ENCODE measurements at places on chromosomes 3 and 15.

- no peak for DNase-seq
These were observed 2.1 kb downstream of the CD47 start for GRCh38 chr3:108088697-108089096.

- DNase-seq: no peak
These were observed 70.7 kb upstream of the DPH6 start for GRCh38 chr15:35616498-35617271.

DNA sequence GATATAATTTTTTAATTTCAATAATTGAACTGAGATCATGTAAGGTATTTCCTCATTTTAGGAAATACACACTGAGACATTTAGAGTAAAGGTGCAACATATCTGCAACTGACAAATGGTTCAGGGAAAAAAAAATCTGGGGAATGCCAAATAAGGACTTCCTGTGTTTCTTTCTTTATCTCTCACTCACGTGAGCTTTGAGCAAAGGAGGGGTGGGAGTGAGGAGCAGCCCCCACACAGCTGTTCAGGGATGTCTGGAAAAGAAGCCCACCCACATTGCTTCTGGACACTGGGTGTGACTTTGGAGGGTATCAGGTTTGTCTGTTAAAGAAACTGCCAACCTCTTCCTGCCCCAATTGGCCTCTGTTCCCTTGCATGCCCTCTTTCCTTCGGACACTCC is 5.6 kb upstream of the TP63 start:
- DNase-seq: no peak

- no peak for DNase-seq
These were observed 213.0 kb downstream of the RORA start for GRCh38 chr15:61016087-61016486.

DNA sequence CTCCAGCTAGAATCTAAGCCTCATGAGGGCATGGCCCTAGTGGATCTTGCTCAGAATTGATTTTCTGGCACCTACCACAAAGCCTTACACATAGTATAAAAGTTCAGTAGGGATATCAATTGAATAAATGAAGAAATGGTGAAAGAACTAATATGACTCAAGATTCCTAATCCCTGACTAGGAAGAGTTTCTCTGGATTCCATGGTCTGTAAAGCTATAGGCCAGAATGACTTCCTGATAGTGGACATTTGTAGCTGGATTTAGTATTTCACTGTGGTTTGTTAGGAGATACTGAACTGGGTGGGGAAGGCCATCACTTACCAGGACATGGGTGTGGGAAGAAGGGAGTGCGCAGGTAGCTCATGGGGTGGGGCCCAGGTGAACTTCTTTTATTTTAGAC is 168.9 kb downstream of the RAP2B start:
- DNase-seq: no peak

GRCh38 chr3:17765819-17766472 is 23.5 kb upstream of the TBC1D5 start:
- no peak for DNase-seq

DNA sequence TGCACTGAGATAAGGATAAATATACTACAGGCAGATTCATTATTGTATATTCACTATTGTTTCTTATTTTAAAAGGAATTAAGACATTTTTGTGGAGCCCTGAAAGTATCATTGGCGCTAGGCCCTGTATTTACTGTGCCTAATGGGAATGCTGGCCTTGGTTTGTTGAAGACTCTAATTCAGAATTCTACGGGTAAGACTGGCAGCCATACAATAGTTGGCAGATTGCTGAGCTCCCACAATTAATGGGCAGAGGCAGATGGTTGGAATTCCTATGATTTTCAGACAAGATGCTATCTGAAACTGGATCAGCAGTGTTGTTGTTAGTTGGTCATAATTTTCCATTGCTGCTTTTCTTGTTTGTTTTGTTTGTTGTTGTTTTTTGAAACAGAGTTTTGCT is 14.7 kb downstream of the PGBD4 start:
- DNase-seq: no peak

GRCh38 chr3:65703026-65703425 is 335.7 kb downstream of the MAGI1 start:
- DNase-seq: no peak

DNA sequence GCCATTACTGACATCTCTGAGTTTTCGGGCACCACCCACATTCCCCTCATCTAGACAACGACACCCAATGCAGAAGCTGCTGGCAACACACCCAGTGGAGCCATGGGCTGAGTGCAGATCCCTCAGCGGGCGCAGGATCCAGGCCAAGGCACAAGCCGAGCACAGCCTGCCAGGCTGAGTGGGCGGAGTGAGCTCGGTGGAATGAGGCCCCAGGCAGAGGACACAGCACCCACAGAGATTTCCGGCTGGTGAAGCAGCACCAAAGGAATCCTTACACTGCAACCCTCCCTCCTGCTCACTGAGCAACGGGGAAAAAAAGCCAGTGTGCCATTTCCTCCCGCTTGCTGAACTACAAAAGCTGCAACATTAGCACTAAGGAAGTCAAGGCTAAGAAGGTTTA is 34.3 kb downstream of the ZMAT3 start:
- DNase-seq: no peak

DNA sequence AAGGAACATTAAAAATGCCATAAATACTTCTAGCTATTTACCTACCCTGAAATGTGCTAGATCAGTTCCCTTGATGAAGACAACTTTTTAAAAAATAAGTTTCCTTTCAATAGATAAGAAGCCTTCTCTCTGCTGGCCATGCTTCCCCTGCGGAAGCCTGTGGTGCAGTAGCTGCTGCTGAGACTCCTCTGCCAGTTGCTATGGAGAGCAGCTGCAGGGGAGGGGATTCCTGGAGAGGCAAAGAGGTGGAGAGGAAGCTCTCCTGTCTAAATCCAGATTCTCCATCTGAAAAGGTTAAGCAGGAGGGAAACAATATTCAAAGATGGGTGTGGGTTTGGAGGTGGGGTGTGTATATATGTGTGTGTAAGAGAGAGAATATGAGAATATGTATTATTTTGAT is 69.8 kb upstream of the BFSP2 start:
- DNase-seq: no peak

DNA sequence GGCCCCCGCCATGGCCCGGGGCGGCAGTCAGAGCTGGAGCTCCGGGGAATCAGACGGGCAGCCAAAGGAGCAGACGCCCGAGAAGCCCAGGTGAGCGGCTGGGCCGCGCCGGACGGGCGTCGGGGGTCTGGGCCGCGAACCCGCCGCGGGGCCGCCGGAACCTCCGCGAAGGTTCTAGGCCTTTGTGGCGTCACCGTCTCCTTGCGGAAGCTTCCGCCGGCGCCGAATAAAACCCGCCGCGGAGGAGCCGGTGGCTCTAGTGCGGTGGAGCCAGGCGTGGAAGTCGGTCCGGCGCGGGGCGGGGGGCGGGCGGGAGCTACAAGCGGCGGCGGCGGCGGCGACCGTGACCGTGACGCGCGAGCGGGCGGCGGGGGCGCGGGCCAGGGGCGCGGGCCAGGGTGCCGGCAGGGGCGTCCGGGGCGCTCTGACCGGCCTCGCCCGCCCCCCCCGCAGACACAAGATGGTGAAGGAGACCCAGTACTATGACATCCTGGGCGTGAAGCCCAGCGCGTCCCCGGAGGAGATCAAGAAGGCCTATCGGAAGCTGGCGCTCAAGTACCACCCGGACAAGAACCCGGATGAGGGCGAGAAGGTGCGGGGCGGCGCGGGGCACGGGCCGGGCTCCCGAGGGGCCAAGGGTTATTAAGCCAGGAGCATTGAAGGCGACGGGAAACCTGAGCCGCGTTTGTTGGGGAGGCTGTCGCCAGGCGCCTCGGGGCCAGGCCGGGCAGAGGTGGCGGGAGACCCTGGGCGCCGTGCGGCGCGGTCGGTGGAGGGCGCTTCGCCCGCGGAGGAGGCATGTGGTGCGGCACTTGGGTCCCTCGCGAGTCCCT is at the start of gene DNAJA4:
TSS of gene DNAJA4 (plus strand) at position 259 of the 833 bp plus-strand sequence. CDS start at position 461, 202 bp downstream.
- DNase-seq: peak; percentile 81

- peak; percentile 68 for DNase-seq
These were observed 1.6 kb downstream of the LINGO1 start for GRCh38 chr15:77630956-77631744.

GRCh38 chr3:168511428-168512014 is 415.8 kb upstream of the GOLIM4 start:
- no peak for DNase-seq

- DNase-seq: no peak
These were observed 209.9 kb downstream of the OCA2 start for GRCh38 chr15:27889258-27889657.

DNA sequence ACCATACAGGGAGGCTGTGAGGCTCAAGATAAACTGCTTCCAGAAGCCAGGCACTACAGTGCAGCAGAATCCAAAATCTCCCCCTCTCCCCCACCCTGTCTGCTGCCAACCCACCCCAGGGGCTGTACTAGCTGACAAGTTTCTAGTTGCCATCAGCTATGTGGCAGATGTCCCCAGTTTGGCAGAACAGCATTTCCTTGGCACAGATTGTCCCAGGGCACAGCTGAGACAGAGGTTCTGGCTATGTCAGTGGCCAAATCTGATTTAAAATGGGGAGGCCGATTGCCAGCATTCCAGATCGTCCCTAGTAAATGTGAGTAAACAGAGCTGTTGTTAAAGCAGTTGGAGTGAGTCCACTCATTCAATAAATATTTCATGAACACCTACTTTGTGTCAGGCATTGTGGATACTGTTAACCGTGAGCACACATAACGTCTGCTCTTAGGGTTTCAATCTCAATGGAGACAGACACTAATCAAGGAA is 28.0 kb upstream of the CCDC174 start:
- DNase-seq: no peak

DNA sequence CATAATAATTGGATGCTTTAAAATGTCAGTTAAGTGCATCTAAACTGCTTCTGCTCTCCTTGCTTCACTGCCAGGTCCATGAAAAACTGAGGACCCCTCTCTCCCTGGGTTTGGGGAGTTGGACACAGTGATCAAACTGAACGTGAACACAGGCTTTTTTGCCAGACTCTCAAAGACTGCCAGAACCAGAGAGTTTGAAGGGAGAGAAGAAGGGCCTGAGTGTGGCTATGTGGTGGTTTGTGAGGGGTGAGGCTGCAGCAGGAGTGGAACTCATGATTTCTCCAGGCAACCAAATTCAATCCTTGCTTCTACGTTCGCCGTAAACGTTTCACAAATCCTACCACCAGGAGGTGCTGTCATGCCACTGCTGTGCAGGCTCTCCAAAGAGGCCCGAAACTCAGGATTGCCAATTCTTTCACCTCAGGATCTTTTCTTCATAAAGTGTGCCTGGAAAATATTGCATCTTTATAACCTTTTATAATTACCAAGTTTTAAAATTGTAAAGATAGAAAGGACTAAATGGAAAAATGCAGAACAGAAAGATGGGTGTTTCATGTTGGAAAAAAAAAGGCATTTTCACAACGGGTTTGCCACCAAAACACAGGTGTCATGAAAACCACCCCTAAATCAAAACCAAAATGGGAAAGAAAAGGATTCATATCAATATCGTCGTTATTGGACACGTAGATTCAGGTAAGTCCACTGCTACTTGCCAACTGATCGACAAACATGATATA is 19.7 kb downstream of the TM4SF4 start:
- DNase-seq: peak; percentile 22

Data from right kidney (tissue), 9 donors.